ENCODE measurements at places on chromosomes 5 and 9.

DNA sequence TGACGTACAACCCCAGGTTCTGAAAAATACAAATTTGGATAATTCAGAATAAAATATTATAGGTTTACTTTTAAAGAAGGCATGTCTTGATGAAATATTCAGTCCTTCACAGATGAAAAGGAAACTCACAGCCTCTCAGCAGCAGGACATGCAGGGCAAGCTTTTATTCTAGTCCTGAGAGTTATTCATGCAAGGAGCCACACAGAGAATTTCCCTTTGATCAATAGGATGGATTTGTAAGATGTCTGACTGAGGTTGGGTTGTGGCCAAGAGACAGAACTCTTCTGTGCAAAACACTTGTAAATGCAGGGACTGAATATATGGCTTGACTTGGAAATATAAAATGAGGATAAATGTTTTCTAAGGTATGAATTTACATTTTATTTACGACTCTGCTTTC, 48.8 kb upstream of the TBCA start:
- DNase-seq: no peak

DNA sequence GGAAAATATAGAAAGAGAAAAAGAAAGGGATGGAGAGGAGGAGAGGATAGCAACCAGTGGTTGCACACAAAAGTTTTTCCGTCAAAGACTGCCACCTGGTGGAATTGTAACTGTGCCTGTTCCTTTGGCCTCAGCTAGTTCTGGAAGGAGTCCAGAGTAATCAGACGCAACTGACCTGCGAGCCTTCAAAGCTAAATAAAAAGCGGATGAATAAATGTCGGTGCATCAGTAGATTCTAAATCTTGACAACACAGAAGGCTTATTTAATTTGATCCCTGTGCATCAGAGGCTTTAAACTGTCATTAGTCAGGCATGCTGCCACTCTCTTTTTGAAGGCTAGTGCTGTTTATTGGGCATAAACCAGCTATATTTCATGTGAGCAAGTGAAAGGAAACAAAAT, 132.9 kb upstream of the ACO1 start:
- peak; percentile 45 for DNase-seq

- no peak for DNase-seq
Observed at GRCh38 chr9:122402874-122403273, 32.0 kb downstream of the PTGS1 start.

DNA sequence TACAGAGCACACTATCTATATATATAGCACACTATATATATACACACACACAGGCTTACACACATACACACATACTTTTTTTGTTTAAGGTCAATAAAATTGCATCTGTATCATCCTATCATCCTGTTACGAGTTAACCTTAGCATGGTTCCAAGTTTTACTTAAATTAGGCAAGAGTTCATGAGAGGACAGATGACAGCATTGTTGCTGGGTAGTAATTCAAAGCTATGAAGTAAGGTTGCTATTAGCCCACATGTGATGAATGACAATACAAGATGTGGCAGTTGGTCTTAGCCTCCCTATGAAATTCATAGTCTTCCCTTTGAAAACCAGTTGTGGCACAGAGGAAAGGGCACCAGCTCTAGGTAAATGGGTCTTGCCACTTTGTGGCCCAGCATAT, 438.1 kb downstream of the ACTL7B start:
- DNase-seq: no peak

- no peak for DNase-seq
Observed at GRCh38 chr5:136909906-136910305, 544.6 kb upstream of the TRPC7 start.

DNA sequence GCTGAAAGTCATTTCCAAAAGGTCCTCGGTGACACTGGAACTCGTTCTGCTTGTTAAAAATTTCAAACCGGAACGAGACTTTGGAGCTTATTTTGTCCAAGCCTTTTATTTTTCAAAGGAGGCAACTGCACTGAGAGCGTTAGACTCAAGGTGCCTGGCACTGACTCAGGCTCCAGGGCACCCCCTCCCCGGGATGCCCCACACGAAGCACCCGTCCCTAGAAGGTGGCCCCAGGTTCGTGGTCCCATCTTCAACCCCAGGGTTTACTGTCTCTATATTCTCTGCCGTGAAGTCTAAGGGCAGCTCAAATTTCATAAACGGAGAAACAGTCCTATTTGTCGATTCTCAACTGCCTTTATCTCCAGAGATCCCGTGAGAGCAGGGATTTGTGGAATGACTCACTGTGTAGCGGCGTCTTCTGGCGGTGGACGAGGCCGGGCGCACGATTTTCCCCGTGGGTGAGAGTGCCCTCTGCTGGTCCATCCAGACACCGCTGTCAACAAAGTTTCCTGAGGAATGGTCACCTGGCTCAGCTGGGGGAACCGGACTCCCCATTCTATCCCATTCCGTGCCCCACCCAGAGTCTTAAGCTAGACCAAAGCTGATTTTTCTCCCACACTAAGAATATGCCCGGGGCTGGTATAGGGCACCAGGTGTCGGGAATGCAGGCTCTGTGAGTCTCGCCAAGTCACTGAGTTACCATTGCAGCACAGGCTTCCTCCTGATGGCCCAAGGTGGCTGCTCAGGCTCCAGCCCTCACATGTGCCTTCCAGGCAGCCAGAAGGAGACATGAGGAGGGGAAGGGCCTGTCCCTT, 27.1 kb upstream of the SLC6A19 start:
- DNase-seq: peak; percentile 62

- DNase-seq: peak; percentile 96
Observed at GRCh38 chr5:140239939-140240700, 62.8 kb downstream of the PFDN1 start.

DNA sequence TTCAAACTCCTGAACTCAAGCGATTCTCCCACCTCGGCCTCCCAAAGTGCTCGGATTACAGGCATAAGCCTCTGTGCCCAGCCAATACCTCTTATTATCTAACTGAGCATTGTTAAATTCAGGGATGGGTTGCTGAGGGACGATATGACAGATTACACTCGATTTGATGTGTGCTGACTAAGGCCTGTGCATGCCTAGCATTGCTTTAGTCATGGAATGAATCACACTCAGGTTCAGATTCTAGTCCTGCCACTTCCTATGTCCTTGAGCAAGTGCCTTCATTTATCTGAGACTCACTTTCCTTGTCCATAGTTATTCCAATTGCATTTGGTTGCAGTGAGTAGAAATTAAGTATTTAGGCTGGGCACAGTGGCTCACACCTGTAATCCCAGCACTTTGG, 19.5 kb downstream of the THBS4 start:
- no peak for DNase-seq

DNA sequence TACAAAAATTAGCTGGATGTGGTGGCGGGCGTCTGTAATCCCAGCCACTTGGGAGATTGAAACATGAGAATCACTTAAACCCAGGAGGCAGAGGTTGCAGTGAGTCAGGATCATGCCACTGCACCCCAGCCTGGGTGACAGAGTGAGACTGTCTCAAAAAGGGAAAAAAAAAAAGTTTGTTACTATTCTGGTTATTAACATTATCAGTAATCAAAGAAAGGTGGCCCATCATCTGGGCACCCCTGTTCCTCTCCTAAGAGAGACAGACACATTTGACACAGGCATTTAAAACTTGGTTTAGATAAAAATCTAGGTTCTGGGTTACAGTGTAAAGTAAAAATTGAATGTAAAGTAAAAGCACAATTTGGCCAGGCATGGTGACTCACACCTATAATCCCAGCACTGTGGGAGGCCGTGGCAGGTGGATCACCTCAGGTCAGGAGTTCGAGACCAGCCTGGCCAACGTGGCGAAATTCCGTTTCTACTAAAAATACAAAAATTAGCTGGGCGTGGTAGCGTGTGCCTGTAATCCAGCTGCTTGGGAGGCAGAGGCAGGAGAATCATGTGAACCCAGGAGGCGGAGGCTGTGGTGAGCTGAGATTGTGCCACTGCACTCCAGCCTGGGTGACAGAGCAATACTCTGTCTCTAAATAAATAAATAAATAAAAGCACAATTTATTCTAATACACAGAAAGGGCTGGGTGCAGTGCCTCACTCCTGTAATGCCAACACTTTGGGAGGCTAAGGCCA, 16.7 kb upstream of the PHYHD1 start:
- no peak for DNase-seq

DNA sequence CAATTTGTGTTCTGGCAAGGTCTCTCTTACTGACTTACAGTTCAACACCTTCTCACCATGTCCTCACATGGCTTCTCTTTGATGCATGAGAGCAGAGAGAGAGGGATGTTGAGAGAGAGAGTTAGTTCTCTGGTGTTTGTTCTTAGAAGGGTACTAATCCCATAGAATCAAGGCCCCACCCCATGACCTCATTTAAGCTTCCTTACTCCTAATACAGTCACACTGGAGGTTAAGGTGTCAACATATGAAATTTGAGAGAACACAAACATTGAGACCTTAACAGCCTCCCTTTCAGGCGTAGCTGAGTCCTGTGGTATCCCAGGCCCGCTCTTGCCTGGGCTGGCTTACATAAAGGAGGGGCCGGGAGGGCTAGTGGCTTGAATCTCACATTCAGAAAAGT, 10.6 kb upstream of the SEMA6A start:
- DNase-seq: no peak

GRCh38 chr5:129245489-129245888, 150.9 kb downstream of the ISOC1 start:
- no peak for DNase-seq

DNA sequence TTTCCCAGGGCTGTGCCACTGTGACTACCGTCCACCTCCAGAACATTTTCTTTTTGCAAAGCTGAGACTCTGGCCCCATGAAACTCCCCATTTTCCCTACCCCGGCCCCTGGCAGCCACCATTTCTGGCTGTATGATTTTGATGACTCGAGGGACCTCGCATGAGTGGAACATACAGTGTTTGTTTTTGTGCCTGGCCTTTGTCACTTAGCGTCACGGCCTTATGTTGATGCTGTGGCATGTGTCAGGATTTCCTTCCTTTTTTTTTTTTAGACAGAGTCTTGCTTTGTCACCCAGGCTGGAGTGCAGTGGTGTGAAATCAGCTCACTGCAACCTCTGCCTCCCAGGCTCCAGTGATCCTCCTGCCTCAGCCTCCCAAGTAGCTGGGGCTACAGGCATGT, 42.7 kb downstream of the ASS1 start:
- DNase-seq: no peak

- no peak for DNase-seq
Observed at GRCh38 chr5:171984748-171985419, 21.6 kb downstream of the FBXW11 start.

GRCh38 chr5:54862036-54862435, 123.4 kb downstream of the ESM1 start:
- no peak for DNase-seq

GRCh38 chr5:144566747-144567420, 396.2 kb downstream of the KCTD16 start:
- DNase-seq: no peak

GRCh38 chr5:45411971-45412612, 284.1 kb downstream of the HCN1 start:
- no peak for DNase-seq

DNA sequence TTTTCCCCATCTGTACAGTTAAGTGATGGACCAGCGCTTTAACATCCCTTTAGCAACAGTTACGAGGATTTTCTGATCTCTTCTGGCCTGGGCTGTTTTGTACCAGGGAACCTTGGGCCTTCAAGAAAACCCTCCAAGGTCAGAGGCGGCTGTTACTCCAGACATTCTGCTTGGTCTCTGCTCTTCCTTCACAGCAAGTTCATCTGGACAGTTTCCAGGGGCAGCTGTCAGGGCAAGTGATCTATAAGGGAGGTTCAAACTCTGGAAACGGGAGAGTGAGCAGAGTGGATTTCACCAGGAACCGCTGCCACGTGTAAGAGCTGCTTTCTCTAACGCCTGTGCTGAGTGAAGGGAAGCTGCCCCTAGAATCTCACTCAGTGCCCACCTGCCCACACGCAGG, 36.7 kb downstream of the ZNF618 start:
- DNase-seq: no peak

- no peak for DNase-seq
Observed at GRCh38 chr9:123798195-123798594, 131.7 kb downstream of the DENND1A start.

DNA sequence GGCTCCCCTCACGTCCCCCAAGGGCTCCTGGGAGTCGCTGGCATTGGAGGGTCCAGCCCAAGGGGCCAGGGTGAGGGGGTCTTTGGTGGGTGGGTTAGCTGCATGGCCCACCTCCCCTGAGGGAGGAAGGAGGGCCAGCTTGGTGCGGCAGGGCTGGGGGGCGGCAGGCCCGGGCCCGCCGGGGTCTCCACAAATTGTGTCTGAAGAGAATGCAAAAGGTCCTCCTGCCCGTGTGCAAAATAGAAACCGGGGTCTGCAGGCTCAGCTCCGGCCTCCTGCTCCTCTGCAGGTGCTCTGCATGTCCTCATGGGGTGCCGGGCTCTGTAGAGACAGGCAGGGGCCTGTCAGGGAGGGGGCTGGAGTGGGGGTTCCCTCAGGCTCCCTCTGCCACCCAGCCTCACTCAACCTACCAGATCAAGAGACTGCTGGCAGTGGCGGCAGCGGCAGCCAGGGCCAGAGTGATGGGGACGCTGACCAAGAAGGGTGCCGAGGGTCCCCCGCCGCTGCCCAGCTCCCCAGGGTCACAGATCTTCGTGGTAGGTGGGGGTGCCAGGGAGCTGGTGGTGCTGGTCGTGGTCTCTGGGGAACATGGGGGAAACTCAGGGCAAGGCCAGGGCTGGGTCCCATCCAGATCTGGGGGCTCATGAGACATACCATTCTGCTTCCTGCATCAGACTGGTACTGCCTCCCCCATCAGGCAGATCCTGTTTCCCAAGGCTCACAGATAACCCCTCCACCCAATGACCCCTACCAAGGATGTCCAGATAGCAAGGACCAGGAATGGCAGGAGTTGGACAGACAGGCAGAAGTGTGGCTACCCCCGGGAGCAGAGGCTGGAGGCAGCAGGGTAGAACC, 29.2 kb upstream of the ENHO start:
- no peak for DNase-seq

DNA sequence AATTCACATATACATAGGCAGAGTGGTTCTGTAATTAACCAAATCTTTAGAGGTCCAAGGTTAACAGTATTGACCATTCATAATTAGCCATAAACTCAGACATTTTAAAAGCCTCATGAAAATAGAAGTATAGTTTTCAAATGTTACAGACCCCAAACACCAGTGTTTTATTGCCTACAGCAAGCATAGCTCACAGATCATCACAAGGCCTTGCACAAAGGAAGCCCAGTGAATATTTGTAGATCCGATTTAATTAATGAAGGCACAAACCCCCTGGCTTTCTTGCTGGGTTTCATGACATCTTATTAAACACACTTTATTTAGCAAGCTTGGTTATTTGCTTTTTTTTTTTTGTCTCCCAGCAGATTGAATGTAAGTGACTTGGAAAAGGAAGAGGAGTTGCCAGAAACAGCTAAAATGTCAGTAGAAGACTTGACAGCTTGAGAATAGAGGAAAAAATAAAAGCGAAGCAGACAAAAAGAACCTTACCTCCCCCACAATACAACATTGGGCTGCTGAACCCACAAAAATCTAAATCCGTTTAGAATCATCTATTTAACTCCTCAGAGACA, 283.9 kb upstream of the TNC start:
- no peak for DNase-seq

DNA sequence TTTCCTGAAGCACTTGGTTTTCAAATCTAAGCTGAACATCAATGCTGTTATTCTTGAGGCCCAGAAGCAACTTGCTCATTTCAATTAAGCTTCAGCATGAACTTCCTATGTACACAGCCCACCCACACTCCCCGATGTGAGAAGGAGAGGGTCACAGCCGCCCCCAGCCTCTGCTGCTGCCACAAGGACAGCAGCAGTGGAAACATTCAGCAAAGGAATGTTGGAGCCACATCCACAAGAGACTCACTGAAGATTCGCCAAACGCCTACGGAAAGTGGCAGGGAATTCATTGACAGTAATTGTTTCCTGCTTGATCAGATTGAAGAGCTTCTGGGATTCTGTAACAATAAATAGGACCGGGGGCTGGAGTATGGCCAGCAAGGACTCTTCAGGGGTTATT, 2.9 kb downstream of the TGFBI start:
- no peak for DNase-seq

Data from posterior cingulate gyrus (tissue), 11 donors.